Activated T-helper 1 cell treated with anti-CD3 and anti-CD28 coated beads, Interleukin-2, amount 50 U/mL, for 16 hours (primary cell): ENCODE measurements at places on chromosomes 2 and 18.

GRCh38 chr18:58338961-58339592, 289.8 kb downstream of the ALPK2 start:
- DNase-seq, result no peak

- DNase-seq, result no peak
Measured at GRCh38 chr2:2788076-2788475, 457.0 kb upstream of the MYT1L start.

DNA sequence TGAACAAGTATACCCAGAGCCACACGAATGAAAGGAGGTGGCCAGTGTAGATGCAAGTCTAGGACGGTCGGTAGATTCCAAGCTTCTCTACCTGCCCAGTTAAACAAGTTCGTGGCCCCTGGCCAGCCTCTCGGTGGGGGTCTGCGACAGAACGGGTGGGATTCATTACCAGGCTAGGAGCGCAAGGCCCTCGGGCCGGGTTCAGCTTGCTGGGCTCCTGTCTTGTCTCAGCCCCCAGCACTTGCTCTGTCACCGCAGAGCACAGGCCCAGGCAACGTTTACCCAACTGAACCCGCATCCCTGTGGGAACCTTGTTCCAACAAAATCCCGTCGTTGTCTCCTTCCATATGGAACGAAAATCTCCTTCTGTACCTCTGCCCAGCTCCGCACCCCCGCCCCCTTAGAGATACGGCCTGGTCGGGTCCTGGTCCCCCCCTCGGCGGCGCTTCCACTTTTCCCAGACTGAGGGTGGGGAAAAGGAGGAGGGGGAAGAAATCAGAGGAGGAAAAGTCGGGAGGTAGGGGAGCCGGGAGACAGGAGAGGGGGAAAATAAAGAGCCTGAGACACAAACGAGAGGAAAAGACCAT, 1.9 kb upstream of the EMX1 start:
- DNase-seq, result no peak

DNA sequence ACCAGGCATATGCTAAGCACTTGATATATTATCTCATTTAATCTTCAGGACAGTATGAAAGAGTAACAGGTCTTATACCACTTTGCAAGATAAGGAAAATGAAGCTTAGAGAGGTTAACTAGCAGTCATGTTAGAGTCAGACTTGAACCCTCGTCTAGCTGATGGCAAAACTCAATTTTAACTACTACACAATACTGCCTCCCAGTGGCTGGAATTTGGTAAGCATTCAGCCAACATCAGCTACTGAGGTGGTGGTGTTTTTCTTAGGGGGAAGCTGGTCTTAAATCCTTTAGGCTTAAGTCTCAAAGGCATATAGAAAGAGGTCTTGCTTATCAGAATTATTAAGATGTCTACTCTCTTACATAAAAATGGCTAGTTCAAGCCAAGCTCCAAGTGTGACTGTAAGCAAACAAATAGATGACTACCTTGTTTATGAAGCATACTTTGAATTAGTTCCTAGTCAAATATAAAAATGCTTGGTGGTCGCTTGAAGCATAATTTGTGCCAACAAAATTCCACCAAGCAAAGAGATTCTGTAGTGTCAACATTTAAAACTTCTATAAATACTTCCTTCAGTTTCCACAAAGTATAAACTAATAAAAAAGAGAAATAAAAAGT, 325.4 kb upstream of the FIGN start:
- no peak for DNase-seq

DNA sequence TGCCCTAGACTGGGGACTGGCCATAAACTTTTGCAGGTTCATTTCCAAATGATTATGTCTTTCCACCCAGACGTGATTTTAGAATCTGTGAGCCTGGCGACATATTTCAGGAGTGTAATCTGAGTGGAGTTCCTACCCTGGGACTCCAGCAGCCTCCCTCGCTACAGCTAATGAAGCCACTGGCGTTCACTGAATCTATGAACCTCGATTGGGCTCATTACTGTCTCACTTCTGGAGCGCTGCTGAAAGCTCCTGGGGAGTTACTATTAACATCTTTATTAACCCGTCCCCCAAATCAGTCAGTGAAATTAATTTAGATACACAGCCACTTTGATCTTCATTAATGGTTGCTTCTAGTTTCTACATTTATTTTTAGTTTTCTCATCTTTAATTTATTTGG, 56.5 kb downstream of the CDK15 start:
- no peak for DNase-seq

DNA sequence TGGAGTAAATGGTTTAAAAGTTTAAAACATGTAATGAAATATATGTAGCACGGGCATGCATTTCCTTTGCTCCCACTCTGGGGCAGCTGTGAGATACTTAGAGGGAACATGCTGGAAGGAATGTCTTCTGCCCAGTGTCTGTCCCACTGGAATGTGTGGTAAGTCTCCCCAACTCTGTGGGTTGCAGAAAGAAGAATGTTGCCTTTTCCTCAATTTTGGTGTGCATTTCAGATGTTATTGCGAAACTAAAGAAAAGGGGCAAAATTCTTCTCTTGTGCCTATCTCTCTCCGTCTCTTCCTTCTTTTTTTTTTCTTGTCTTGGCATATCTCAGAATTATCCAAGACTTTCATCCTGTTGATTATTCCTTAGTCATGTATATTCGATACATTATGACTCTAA, 201.1 kb downstream of the SH3RF3 start:
- DNase-seq, result no peak

- DNase-seq, result no peak
Measured at GRCh38 chr18:69883781-69884180, 63.9 kb downstream of the CD226 start.

DNA sequence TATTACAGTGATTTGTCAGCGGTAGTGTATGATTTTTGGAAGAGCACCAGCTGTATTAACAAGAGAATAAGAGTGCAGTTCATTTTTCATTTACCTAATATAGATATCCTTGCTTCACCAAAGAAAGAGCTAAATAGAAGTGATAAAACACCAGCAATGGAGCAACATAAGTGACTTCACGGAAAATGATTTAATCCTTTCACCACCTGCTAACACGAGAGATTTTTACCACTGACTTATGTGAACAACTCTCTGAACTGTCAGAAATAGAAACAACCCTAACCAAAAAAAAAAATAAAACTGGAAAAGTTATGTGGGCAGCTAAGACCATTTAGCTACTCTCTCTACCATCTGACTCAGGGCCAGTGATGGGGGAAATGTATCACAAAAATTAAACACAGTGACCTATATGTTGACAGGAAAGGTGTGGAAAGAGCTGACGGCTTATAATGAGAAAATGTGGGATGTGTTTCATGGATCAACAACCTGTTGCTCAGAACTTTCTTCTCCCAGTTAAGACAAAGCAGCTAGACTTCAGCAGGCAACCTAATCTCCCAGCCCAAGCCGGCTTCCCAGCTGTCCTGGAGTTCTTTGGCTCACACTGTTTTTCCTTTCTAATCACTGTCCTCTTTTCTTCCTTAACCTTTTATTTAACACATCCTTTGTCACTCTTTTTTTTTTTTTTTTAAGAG, 272.7 kb downstream of the SS18 start:
- DNase-seq, result no peak

DNA sequence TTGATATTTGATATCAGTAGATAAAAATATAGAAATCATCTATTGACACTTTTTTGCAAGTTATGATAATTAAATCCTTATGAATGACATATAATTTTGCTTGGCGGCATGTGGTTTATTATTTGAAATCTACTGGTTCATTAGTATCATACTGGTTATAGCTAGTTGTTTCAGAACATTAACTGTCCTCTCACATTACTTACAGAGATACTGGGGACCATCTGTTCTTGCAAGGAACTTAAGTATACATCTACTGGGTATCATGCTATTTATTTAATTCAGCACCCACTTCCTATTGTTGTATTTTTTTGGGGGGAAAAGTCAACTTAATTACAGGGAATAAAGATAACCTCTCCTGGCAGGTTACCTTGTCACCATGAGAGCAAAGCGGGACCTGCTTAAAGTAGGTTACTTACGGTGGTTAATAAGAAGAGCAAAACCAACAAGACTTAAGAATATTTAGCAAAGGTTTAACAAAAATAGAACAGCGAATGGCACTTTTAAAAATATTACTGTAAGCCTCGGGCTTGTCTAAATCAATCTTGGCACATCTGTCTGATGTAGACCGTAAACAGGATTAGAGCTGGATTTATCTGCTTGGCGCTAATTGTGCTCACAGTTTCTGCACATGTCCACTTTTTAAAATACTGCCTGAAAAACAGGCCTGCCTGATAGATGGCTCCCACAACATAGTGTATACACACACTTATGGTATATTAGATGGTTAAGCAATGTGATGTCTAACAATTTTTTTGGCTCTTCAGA, 41.8 kb downstream of the CERKL start:
- DNase-seq, result no peak

DNA sequence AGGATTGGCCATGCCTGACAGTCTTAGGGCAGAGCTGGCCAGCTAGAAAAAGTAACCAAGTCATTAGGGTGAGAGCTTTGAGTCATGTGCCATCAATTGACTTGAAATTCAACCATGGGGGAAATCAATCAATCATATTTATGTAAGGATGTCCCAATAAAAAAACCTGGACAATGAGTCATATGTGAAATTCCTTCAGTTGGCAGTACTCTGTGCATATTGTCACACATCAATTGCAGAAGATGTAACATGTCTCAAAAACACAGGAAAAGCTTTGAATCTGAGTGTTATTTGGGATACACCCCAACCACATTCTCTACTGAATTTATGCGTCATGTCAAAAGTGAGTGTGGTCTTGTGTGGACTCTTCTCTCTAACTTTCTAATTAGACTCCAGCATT, 1004.1 kb upstream of the NRXN1 start:
- no peak for DNase-seq

- DNase-seq, result no peak
Measured at GRCh38 chr2:9170458-9171130, 36.0 kb upstream of the ASAP2 start.
